ENCODE measurements at places on chromosomes 3 and 15.

- no peak for DNase-seq
Observed at GRCh38 chr3:123692041-123692440, 107.2 kb upstream of the HACD2 start.

GRCh38 chr3:143538577-143538981, 309.7 kb downstream of the SLC9A9 start:
- no peak for DNase-seq

GRCh38 chr3:182412066-182412465, 381.2 kb upstream of the ATP11B start:
- DNase-seq = no peak

DNA sequence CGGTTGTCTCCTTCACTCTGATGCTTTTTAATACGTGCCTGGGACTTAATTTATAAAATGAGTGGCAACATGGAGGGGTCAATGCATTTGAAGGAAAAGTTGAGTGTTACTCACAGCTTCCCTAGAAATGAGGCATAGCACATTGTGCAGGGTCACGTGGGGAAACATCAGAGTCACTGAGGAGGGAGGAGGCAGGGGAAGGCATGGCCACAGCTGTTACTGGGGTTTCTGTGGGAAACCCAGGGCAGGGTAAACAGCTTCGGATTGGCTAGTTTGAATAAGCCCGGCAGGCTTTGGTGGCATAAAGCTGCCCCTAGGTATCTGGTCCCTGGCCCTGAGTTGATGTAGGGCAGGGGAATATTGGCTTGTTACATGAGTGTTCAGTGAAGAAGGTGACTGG, 98.9 kb upstream of the ST8SIA2 start:
- DNase-seq = no peak

DNA sequence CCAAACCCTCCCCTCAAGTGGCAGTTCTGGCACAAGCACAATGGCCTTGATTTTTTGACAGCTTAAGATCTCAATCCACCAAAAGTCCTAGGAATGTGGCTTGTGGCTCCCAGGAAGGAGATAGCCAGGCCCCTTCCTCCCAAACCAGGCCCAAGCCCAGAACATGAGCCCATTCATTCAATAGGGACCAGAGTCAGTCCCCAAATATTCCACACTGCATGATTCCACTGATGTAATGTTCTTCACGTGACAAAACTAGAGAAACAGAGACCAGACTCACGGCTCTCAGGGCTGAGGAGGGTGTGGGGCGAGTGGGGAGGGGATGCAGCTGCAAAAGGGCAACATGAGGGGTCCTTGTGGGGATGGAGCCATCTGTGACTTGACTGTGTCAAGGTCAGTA, 25.5 kb downstream of the ABTB1 start:
- DNase-seq = no peak

GRCh38 chr3:99933971-99934750, 116.5 kb downstream of the CMSS1 start:
- DNase-seq = no peak

- no peak for DNase-seq
Observed at GRCh38 chr3:110859336-110859735, 212.3 kb upstream of the NECTIN3 start.

GRCh38 chr15:51460796-51461195, 119.3 kb downstream of the GLDN start:
- DNase-seq = no peak

GRCh38 chr3:16395212-16395611, 118.3 kb downstream of the RFTN1 start:
- no peak for DNase-seq

DNA sequence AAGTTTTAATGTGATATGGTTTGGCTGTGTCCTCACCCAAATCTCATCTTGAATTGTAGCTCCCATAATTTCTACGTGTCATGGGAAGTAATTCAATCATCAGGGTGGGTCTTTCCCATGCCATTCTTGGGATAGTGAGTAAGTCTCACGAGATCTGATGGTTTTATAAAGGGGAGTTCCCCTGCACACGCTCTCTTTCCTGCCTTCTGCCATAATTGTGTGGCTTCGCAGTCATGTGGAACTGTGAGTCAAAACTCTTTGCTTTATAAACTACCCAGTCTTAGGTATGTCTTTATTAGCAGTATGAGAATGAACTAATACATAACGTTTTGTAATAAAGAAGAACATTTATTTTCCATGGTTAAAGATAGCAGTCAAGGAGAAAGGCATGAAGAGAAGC, 39.2 kb upstream of the GOLIM4 start:
- DNase-seq = no peak

DNA sequence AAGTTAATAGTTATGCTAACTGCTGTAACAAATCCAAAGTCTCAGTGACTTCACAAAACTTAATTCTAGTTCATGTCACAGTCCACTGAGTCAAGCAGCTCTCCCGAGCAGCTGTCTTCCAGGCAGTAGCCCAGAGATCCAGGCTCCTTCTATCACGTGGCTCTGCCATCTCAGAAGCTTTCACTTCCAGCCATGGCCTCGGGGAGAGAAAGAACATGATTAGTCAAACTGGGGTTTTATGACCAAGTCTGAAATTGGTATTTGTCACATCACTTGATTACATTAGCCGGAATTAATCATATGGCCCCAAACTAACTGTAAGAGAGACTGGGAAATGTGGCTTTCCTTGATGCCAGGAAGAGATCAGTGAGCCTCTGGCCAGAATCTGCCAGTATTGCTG, 70.2 kb upstream of the DGKG start:
- no peak for DNase-seq

GRCh38 chr3:52891615-52892081, 5.7 kb downstream of the STIMATE start:
- DNase-seq = no peak

GRCh38 chr3:162525066-162525742, 1028.6 kb downstream of the OTOL1 start:
- DNase-seq = no peak

DNA sequence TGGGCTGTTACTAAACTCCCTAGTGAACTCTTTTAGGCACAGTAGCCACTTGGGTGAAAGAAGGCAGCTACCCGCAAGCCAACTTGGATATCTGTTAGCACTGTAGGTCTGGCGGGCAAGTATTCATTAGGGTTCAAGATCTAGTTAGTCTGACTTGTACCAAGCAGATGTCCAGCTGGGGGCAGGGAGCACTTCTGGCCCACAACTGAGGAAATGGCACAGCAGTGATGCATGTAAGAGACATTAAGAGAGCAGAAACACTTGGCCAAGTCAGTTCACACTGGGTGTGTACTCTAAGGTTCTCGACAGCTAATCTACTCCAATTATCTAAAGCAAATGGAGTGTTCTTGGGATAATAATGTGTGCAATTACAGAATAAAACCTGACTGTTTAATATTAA, 131.7 kb downstream of the CTNNB1 start:
- DNase-seq = no peak

DNA sequence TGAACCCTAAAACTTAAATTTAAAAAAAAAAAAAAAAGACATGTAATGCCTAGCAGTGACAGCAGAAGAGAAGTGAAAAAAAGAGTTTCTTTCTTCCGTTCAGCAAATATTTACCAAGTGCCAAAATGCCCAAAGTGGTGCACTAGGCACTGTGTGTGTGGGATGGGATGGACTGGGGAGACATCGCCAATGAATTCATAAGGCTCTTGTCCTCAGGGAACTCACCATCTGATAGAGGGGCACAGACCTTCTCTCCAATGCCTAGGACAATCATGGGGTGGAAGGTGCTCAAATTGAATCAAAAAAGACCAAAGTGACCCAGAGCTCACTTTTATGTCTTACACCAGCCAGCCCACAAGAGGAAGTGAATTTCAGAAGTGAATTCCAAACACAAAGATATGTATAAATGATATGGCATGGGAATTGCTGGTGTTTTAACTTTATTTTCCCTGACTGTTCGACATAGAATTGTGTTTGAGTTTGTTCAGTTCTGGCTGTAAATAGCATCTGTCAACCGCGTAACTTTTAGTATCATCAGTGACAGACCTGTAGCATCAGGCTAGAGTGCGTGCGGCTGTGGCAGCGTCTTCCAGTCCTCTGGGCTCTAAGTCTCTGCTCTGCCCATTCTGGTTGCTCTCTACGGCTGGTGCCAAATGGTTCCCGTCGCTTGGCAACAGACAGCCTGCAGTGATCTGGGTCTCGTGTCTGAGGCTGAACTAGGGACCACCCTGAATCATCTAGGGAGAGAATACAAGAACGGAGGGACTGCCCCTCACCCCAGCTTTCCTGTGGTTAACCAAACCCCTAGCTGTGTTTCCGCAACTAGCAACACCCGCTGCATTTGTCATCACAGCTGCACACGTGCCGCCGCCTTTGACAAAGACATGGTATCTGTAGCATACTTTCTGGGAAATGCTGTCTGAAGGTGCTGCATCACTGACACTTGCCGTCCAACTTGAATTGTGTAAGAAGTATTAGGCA, 154.0 kb upstream of the THBS1 start:
- DNase-seq = peak; percentile 50

GRCh38 chr3:187802203-187802927, 57.1 kb upstream of the BCL6 start:
- no peak for DNase-seq

- DNase-seq = no peak
Observed at GRCh38 chr3:46369151-46369550, 1.6 kb upstream of the CCR5 start.

- DNase-seq = no peak
Observed at GRCh38 chr3:47849699-47850563, 47.0 kb downstream of the DHX30 start.

- no peak for DNase-seq
Observed at GRCh38 chr3:160478338-160478737, 28.8 kb upstream of the TRIM59 start.

DNA sequence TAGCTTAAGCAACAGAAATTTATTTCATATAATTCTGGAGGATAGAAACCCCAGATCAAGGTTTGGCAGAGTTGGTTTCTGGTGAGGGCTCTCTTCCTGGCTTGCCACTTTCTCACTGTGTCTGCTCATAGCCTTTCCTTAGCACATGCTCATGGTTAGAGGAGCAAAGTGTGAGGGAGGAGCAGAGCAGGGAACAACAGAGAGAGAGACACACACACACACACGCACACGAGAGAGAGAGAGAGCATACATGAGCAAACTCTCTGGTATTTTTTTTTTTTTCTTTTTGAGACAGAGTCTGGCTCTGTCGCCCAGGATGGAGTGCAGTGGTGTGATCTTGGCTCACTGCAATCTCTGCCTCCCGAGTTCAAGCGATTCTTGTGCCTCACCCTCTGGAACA, 36.8 kb upstream of the ZDHHC23 start:
- DNase-seq = no peak

Measured in activated CD4-positive, alpha-beta T cell treated with anti-CD3 and anti-CD28 coated beads, Interleukin-2, amount 50 U/mL, for 1 hour (primary cell).